Stimulated activated CD8-positive, alpha-beta memory T cell treated with anti-CD3 and anti-CD28 coated beads, Interleukin-15, amount 100 ng/mL, for 4 hours (primary cell): ENCODE measurements at places on chromosomes 1 and 21.

DNA sequence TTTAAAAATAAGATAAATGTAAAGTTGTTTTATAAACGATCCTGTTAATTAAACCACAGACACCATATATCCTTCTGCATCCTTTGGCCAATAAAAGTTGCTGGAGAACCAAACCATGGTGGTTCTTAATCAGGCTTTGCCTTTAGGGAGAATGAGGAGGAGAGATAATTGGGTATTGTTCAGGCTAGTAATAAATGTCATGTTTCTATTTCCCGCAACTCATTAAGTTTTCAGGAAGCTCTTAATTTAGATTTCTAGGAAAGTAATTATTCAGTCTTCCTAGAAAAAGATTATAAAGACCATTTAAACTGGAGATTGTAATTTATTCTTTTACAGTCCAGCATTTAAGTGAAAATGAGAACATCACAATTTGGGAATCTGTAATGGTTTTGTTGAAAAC lies 34.5 kb downstream of the RAB4A start:
- no peak for DNase-seq

- DNase-seq, result no peak
Measured at GRCh38 chr1:189669846-189670245, 807.8 kb downstream of the BRINP3 start.

- DNase-seq, result no peak
Measured at GRCh38 chr1:219771080-219771479, 157.3 kb downstream of the SLC30A10 start.

DNA sequence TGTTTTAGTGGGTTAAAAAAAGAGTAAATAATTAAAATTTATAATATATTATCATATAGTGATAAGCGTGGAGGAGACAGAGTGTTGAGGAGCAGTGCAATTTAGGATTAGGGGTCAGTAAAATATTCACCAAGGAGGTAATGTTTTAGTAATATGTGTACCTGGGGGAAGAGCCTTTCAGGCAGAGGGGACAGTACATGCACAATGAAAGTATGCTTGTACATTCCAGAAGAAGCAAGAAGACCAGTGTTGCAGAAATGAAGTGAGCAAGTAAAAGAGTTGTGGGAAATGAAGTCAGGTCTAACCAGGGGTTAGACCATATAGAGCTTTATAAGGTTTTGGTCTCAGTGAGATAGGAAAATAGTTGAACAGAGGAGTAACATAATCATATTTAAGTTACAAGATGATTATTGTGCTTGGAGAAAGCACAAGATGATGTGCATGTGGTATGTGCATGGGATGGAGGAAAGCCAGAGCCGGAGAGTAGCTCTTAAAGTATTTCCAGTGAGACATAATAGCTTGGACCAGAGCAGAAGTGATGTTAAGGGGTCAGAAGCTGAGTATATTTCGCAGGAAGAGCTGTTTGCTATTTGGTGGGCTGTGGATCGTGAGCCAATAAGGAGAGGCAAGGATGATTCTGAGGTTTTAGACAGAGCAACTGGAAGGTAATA lies 44.8 kb downstream of the SNX7 start:
- no peak for DNase-seq

DNA sequence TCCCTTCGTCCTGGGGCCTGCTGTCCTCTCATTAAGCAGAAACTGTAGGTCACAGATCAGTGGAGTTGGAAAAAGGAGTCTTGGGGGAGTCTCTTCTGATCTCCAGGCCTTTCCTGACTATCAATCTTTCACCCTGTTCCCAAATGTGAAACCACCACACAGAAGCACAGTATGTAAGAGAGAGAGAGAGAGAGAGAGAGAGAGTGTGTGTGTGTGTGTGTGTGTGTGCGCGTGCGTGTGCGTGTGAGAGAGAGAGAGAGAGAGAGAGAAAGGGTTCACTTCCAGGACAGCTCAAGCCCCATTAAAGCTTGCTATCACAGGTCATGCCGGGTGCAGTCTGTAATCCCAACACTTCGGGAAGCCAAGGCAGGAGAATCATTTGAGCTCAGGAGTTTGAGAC lies 1.5 kb upstream of the TTC24 start:
- DNase-seq, result no peak

DNA sequence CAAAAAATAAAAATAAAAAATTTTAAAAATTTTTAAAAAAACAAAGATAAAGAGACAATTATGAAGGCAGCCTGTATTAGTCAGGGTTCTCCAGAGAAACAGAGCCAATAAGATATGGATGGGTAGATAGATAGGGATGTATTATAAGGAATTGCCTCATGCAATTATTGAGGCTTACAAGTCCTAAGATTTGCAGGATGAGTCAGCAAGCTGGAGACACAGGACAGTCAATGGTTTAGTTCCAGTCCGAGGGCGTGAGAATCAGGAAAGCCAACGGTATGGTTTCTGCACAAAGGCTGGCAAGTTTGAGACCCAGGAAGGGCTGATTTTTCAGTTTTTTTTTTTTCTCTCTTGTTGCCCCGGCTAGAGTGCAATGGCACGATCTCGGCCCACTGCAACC lies 24.1 kb upstream of the EIF4G3 start:
- DNase-seq, result no peak

- no peak for DNase-seq
Measured at GRCh38 chr1:183356534-183357182, 61.5 kb downstream of the NMNAT2 start.

- no peak for DNase-seq
Measured at GRCh38 chr1:81327743-81328142, 473.0 kb upstream of the ADGRL2 start.

- DNase-seq, result no peak
Measured at GRCh38 chr21:44439211-44439600, 16.1 kb upstream of the LRRC3 start.

DNA sequence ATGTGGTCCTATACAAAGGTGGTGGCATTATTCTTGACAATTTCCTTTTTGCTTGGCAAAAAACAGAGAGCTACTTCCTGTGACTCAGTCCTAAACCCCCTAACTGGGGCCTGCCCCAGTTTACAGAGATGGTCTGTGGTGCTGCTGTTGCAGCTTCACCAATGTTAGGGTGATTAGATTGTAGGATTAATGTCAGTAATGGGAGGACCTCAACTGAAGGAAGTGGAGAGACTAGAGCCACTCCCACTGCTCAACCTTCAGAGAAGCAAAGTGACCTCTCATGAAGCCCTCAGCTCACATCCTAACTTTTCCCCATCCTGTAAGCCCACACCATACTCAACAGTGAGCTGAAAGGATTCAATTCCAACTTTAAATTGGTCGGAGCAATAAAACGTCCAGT lies 3.6 kb downstream of the S100A6 start:
- no peak for DNase-seq

GRCh38 chr1:56644064-56644918 lies 823 bp upstream of the PRKAA2 start:
- no peak for DNase-seq

DNA sequence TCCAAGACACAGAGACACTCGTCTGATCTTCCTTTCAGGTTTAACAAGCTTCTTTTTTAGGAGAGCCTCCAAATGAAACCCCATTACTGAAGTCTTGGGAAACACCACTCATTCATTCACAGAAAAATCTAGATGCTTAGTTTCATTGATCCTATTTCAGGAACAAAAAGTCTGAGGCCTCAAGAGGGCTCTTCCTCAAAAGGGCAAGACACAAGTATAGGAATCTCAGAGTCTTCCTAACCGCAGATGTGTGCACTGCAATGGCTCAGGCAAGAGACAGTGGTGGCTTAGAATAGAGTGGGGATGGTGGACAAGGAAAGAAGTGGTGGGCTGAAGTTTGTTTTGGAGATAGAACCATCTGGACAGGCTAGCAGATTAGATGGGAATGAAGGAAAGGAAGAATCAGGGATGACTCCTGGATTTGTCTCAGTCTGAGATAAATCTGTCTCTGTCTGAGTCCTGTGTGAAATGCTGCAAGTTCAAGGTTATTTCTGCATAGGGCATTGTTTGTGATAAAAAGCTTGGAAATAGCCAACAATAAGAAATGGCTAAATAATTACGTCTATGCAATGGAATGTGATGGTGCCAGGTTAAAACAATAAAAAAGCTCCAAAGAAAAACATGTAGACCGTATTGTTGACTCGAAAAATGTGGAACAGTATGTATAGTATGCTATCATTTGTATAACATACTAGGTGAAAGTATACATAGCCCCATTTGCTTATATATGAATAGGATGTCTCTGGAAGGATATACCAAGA lies 8.9 kb upstream of the CTSE start:
- DNase-seq, result no peak

GRCh38 chr1:70864302-70864701 lies 183.3 kb downstream of the PTGER3 start:
- DNase-seq, result no peak

DNA sequence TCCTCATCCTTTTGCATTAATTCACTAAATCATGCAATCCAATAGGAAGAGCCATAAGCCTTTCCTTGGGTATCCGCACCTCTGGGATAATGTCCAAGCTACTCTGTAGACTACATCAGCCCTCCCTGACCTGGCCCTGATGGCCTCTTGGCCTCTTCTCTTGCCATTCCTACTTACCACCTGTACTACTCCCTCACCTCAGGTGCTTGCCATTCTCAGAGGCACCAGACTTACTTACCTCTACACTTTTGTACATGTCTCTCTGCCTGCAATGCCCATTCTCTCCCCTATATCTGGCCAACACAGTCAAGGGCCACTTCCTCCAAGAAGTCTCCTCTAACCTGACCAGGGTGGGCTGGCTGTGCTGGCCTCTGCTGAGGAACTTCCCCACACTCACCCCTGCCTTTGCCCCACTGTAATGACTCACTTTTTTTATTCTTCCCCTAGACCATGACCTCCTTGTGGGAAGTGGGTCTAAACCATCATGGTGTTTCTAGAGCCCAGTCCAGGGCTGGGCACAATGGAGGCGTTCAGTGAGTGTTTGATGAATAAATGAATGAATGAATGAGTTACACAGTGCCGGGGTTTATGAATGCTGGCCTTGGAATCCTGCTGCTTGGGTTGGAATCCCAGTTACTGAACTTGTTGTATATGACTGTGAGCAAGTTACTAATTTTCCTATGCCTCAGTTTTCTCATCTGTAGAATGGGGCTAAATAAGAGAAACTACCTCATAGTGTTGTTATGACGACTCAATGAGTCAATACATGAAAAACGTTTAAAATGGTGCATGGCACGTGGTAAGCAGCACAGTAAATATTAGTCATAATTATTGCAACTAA lies 179.8 kb downstream of the FOXD2 start:
- DNase-seq, result no peak

GRCh38 chr1:170790175-170790574 lies 126.2 kb downstream of the PRRX1 start:
- no peak for DNase-seq

- no peak for DNase-seq
Measured at GRCh38 chr21:31556662-31557061, 102.8 kb upstream of the SOD1 start.

- DNase-seq, result no peak
Measured at GRCh38 chr1:184970691-184971161, 3.6 kb downstream of the NIBAN1 start.

GRCh38 chr1:149849947-149850360 lies 49.4 kb upstream of the BOLA1 start:
- no peak for DNase-seq

DNA sequence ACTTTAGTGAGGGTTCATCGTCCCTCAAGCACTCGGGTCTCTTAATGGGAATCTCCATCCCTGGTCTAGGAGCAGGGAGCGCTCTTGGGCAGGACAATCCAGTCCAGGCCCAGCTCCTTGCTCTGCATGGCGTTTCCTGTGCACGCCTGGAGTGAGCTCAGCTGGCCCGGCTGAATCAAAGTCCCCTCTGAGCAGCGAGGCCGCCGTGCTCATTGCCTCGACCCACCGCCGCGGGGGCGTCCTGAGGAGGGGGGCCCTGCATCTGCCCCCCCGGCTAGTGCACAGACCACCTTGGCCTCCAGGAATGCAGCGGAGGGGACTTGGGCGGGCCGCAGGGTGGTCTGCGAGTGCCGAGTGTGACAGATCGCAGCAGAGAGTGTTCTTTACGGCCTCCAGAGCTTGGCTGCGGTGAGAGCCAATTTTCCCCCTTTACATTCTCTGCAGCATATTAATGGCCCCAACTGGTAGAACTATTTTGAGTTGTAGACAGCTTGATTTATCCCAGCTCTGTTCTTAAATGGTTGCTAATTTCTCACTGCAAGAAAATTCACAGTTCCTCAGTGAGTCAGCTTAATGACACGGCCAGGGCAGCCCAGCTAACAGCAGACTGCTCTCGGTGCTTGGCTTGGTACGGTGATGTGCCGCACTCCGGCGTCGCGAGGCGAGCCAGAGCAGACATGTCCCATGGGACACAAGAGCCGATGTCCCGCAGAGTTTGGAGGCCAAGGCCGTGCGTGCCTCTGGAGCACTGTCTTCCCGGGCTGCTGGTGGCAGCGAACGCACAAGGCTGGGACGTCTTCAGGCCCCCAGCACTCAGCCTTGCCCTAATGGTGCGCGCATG lies 39.8 kb downstream of the SNAP47 start:
- no peak for DNase-seq

GRCh38 chr1:86778569-86779239 lies 74.3 kb downstream of the SH3GLB1 start:
- DNase-seq, result no peak
